Bronchial epithelial cell (primary cell): ENCODE measurements at places on chromosomes 4 and X.

DNA sequence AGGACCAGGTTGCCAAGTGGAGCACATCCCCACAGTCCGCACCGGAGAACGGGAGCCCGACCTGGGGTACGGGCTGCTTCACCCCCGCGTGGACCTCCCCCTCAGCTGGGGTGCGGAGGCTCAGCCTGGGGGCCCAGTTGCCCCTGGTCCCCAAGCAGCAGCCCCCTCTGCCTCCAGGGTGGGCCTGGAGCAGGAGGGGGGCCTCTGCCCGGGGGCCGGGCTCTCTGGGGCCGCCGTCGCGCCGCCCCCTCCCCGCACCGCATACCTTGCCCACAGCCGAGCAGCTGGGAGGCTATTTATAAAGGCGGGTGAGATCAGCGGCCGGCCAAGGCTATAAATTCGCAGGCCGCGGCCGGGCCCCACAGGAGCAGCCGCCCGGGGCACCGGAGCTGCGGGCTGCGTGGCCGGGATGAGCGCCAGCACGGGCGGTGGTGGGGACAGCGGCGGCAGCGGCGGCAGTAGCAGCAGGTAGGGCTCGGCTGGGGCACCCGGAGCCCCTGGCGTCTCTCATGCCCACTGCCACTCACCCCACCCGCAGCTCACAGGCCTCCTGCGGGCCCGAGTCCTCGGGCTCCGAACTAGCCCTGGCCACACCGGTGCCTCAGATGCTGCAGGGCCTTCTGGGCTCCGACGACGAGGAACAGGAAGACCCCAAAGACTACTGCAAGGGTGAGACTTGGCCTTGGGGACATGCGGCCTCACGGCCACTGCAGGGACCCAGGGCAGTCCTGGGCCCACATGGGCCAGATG lies at the start of gene SRPK3:
SRPK3 (plus strand) TSS at position 364 of the 750 bp plus-strand sequence; CDS start at position 410, 46 bp downstream.
- DNase-seq: no peak

- no peak for DNase-seq
Measured at GRCh38 chr4:151408380-151408629, 671 bp upstream of the FHIP1A start.

GRCh38 chr4:54074381-54074780 lies 10.0 kb upstream of the CHIC2 start:
- no peak for DNase-seq

GRCh38 chr4:154623436-154623835 lies 11.0 kb upstream of the FGG start:
- DNase-seq: no peak

GRCh38 chr4:20506827-20507226 lies 193.4 kb upstream of the PACRGL start:
- DNase-seq: peak; percentile 90

DNA sequence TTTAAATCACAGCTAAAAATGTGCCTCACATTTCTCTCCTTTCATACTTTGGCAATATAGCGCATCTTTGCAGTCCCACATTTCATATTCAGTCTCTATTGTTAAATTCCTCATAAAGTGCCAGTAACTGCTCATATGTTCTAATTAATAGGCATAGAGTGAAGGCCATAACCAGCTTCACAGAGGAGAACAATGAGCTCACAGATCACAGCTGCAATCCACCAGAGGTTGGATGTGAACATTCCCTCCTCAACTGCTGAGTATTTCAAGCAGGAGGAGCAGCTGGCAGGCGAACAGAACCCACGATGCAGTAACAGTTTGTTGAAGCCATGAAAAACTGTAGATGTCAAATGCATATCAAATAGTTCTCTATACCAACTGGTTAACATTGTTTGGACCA lies 2088.7 kb upstream of the AGA start:
- DNase-seq: no peak

GRCh38 chr4:185654311-185654710 lies 119.0 kb upstream of the PDLIM3 start:
- peak; percentile 44 for DNase-seq

- no peak for DNase-seq
Measured at GRCh38 chr4:45006078-45006477, 279.7 kb upstream of the GNPDA2 start.

- peak; percentile 93 for DNase-seq
Measured at GRCh38 chrX:53422086-53422860, at the start of gene SMC1A. TSS of gene SMC1A (minus strand) at chrX:53422654. CDS start at chrX:53422600, 54 bp downstream.

DNA sequence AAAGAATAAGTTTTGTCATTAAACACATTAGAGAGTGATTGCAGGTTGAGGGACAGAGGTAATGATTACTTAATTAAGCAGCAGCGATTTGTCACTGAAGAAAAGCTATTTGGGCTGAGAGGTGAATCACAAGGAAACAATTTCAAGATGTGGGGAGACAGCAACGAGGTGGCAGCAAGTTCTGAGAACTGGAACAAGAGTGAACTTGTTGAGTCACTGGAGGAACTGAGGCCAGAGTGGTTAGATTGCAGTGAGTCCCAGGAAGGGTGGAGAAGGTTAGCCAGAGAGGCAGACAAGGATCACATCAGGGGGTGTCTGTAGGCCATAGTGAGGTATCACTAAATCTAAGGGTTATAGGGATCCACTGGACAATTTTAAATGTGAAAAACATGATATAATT lies 57.9 kb upstream of the TMPRSS11A start:
- DNase-seq: peak; percentile 96

DNA sequence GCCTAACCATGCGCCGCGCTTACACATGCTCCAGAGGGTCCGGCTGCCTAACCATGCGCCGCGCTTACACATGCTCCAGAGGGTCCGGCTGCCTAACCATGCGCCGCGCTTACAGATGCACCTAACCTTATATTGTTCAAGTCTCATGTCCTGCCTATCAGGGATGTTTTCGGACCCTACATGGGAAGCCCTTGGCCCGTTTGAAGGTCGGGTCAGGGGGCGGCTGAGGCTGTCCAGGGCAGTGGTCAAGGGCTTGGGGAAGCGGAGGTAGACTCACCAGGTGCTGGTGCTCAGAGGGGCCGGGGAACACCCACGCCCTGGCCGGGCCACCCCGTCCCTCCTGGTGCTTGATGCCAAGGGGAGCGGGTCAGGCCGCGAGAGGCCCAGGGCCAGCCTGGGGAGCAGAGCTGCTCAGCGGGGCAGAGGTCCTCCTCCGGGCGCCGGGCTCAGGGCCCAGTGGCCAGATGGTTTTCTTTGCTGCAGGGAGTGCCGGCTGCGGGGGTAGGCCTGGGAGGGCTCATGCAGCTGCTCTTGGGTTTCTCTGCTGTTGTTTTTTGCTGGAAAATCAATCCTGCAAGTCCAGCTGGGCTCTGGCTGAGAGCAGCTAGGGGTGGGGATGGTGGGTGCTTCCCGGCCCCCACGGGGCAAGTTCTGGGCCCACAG lies 35.4 kb upstream of the SPON2 start:
- no peak for DNase-seq

- DNase-seq: no peak
Measured at GRCh38 chr4:162352580-162353107, 188.8 kb upstream of the FSTL5 start.

GRCh38 chrX:115560978-115561604 lies at the start of gene PLS3:
TSS of gene PLS3 (plus strand) at chrX:115561174. CDS start at chrX:115610251, 49,077 bp downstream.
- peak; percentile 63 for DNase-seq

- no peak for DNase-seq
Measured at GRCh38 chr4:123034023-123034422, 111.6 kb upstream of the NUDT6 start.

DNA sequence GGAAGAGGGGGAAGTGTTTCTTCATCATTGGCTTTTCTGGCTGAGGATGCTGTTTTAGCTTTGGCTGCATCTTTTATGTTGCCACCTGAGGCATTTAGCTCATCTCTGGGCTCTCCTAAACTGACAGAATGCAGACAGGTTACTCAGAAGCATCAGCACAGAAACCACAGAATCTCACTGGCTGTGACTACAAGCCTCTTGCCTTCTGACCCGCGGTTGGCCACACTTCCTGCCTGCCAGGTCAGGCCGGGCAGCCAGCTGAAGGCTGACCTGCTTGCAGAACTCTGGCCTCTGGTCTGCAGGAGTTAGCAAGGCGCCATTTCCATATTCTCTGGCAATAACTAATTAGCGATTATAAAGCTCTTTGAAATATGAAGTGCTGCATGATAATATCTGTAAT lies 366.5 kb downstream of the MID1IP1 start:
- no peak for DNase-seq

GRCh38 chr4:127624173-127624572 lies 8.6 kb upstream of the INTU start:
- DNase-seq: no peak

DNA sequence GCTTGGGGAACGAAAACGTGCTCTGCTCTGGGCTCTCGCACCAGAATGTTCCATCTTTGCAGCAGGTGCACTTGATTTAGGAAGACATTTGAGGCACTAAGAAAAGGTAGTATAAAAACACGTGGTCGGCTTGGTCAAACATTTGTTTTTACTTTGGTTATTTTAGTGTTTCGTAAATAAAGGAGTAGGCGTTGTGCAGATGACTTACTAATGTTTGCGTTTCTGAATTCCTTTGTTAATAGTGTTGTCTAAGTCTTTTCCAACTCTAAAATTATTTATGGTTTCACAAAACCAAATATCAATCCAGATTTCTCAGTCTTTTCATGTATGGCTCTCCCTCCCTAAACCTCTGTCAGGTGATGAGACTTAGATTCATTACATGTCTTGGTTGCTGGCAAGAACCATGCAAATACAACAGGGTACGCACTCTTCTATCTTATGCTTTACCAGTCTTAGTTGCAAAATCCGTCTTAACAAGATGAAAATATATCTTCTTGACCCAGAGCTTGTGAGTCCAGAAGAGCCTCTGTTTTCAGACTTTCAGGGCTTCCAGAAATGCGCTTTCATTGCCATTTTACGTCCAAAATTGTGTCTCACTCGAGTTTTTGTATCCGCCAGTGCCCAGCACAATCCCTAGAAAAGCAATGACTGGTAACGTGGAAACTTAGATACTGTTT lies 686 bp downstream of the MTHFD2L start:
- DNase-seq: peak; percentile 49

DNA sequence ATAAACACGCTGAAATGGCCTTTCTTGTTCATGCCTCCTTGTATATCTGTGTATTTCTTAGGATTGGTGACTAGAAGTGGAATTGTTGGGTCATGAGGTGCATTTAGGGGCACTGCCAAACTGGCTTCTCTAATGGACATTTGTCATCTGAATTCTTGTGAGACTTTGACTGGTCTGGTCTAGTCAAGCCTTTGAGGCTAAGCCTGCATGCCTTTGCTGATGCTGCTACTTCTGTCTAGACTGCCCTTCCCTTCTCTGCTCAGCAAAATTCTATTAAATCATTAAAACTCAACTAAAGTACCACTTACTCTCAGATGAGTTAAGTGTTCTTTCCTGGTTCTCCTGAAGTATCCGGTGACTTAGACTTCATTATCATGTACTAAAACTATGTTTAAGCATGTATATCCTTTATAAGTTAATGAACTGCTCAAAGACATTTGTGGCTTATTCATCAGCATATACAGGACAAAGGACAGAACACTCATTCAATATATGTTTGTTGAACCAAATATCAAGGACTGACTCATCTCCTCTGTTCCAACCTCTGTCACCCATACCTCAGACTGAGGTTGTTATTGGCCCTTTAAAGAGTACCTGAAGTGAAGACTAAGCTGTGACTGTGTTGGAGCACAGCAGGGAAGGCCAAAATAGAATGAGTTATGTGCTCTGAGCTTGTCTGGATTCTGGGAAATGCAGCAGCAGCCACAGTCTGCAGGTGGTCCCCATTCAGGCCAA lies 9.0 kb downstream of the TCEAL1 start:
- peak; percentile 79 for DNase-seq

DNA sequence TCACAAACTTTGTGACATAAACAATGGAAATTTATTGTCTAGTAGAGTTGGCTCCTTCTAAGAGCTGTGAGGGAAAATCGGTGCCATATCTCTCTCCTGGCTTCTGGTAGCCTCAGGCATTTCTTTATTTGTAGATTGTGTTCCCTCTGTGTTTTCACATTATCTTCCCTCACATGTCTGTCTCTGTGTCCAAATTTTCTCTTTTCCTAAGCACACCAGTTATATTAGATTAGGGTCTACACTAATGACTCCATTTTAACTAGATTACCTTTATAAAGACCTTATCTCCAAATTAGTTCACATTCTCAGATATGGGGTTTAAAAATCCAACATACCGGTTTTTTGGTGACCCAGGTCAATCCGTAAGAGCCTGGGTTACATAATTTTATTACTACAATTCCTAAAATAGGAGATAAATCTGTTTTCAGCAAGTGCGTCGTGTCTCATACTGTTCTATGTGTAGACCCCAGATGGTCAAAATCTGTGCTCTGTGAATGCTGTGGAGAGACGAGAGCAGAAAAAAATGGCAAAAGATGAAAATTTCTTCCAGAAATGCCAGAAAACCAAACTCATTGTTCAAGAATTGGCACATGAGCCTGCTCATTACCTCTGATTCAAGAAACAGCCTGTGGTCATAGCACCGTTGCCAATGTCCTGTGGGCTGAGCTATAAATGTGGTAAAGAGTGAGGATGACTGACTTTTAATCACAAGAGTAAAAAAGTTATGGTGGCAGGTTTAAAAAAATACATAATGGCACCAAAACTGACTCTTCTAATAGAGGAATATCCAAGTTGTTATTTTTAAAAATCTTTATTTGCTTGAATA lies 574.7 kb downstream of the PCDH7 start:
- DNase-seq: no peak

DNA sequence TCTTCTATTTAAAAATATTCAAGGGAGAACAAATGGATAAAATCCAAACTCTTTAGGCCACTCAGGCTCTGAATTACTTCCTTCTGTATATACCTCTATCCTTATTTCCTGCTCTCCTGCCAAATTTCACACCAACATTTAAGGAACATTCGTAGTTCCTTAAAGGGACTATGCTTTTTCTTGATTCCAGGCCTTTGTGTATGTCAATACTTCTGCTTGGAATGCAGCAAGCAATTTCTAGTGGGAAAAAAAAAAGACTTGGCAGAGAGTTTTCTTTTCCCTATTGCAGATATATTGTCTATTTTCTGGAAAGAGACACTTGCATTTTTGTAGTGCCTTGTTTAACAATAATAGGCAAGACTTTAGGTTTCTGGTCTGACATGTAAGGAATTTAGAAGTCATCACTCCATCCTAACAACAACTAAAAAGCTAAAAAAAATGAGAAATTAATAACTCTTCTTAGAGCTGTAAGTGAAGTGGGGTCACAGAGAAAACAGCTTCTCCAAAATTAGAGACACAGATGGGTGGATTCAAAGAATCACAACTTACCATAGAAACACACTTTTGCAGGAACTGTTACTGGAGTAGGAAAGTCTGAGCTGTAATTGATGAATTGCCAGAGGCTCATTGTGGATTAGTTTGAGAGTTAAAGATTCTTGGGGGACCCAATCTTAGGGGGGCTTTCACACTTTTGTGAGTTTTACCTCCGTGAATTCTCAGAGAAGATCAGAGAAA lies 2.1 kb upstream of the ADH5 start:
- peak; percentile 17 for DNase-seq

- DNase-seq: no peak
Measured at GRCh38 chr4:133186210-133186609, 37.1 kb downstream of the PCDH10 start.
